Stimulated activated CD4-positive, alpha-beta T cell treated with anti-CD3 and anti-CD28 coated beads, Interleukin-2, amount 100 ng/mL, for 48 hours (primary cell): ENCODE measurements at places on chromosomes 1 and 21.
A peak's percentile ranks its signal among the peaks of the same experiment; 100 is the strongest.

DNA sequence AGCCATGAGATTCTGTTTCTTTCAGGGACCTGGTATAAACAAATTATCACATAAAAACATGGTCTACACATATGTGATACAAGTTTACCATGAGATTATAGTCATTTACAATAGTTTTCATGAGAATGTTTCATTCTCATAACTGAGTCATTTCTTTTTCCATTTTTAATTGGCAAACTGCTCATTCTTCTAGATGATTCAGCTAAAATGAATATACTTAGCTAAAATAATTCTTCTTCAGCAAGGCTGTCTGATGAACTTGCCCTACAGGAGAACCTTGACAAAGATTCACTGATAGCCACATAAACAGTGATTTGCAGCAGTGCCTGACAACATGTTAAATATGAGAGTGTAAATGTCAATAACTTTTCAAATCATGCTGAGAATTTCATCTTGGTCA is 253.2 kb downstream of the FMN2 start:
- no peak for DNase-seq

GRCh38 chr1:22124592-22125229 is 18.2 kb downstream of the WNT4 start:
- DNase-seq: no peak

- DNase-seq: no peak
Observed at GRCh38 chr21:29302359-29302875, 3.7 kb downstream of the BACH1 start.

DNA sequence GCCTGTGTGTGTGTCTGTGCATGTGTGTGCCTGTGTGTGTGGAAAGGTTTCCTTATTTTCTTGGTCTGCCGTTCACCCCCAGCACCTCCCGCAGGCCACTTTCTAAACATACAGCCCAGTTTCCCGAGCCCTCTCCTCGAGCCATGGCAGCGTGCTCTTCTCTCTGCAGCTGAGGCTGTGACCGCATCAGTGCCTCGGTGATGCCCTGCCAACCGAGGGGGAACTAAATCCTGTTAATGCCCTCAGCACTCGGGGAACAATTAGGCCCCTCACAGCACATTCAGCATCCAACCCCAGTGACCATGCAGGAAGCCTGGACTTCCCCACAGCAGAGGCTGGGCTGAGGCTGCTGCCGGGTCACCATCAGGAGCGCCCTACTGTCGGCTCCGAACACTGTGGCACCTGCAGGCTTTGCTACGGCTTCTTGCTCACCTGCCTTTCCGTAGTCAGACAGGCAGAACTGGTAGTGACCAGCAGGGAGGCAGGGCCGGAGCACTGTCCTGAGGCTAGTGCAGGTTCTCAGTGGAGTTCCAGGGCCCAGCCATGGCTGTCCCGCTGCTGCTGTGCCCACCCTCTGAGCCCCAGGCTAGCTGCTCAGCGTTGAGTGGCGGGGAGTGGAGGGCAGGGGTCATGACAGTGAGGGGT is 8.1 kb downstream of the GPR137B start:
- no peak for DNase-seq

DNA sequence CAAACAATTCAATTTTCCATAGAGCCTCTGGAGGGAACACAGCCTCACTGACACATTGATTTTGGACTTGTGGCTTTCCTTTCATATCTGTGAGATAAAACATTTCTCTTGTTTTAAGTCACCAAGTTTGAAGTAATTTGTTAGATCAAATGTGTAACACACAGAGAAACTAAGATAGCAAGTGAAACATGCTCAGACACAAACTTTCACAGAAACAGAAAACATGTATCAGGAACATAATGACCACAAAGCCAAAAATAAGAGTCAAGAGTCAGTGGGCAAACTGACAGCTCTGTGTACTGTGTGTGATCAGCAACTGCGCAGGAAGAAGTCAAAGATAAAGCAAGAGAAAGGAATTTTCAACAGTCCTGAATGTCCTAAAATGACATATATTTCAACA is 1237.5 kb downstream of the AMY1C start:
- no peak for DNase-seq

DNA sequence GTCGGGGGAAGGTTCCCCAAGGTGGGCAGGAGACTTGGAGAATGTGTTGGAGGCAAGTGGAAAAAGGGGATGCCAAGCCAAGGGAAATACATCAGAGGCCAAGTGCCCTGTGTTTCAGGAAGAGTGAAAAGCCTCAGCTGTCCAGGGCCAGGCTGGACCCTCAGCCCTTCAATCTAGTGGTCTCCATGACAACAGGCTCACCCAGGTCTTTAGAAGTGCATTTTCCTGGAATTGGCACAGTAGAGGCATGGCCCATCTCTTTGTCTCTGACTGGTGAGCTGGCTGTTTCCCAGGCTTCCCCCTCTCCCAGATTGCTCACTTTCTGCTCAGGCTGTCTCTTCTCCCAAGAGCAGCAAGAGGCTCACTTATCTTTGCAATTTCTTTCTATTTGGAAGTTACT is 10.4 kb upstream of the RHBG start:
- no peak for DNase-seq

GRCh38 chr1:154335025-154335714 is 9.8 kb downstream of the ATP8B2 start:
- DNase-seq: peak; percentile 90

DNA sequence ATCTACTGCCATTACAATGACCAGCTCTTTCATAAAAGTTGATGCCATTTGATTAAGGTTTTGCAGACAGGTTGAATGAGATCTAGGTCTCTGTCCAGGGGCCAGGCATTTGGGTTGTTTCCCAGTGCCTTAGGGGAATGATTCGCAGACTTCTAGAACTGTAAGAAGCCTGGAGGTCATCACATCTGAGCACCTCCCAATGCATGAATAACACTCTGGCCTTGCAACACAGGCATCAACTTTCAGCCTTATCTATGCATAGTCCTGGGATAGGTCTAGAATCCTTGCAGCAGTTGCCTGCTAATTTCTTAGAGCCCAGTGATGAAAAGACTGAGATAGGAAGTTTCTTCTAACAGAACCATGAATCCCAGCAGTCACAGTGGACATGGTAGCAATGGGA is 44.8 kb upstream of the KCND3 start:
- no peak for DNase-seq

DNA sequence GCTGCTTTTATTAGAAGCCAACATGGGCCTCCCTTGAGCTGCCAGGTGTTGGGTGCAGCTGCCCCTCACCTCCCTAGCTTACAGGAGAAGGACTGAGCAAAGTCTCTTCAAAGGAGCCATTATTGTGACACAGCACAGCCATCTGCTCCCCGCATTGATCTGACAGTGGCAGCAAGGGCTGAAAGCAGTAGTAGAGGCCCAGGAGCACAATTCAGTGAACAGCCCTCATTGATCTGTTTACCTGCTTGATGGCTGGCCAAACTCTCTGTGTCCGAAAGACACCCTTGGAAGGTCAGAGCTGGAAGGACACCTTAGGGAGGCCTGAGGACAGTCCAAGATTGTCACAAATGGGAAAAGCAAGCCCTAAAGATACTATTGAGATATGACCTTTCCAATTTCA is 14.5 kb downstream of the HMGB4 start:
- no peak for DNase-seq

DNA sequence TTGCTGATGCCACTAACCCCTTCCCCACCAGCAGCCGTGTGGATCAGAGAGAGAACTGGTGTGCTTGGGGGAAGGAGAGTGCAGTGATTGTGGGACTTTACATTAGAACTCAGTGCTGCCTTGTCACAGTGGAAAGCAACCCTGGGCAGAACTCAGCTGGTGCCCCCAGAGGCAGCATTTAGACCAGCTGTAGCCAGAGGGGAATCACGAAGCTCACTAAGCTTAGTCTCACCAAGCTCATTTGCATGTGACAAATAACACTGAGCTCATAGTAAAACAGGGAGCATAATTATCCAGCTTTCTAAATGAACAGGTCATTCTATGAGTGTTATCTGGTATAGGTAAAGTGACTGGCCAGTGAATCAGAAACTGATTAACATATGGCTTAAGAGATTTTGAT is 9.8 kb upstream of the SMAP2 start:
- no peak for DNase-seq
